ENCODE measurements at places on chromosomes 1 and 21.
A peak's percentile ranks its signal among the peaks of the same experiment; 100 is the strongest.

DNA sequence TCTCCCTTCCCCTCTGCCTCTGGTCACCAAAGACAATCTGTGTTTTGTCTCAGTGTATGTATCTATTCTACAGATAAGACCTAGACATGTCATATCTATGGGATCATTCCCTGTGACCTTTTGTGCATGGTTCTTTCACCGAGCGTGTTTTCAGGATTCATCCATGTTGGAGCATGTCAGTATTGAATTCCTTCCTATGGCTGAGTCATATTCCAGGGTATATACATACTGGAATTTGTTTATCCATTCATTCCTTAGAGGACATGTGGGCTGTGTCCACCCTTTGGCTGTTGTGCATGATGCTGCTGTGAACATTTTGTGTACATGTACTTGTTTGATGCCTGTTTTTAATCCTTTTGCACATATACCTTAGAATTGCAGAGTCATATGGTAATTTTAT is 69.9 kb downstream of the NFASC start:
- H3K36me3 ChIP-seq: no peaks in the 10 kb centered on the region
- no peak overlapping the region for H3K27ac ChIP-seq
- H3K27me3 ChIP-seq: no peaks in the 10 kb centered on the region
- no peak overlapping the region for H3K4me3 ChIP-seq

GRCh38 chr1:151047925-151048644 is 534 bp downstream of the C1orf56 start:
- no peaks in the 10 kb centered on the region for H3K27me3 ChIP-seq
- peak overlapping the region; percentile 67 for H3K4me3 ChIP-seq
- peak; percentile 72 for DNase-seq
- H3K27ac ChIP-seq: peak overlapping the region; percentile 95

- no peak overlapping the region for H3K4me3 ChIP-seq
- no peak overlapping the region for H3K27ac ChIP-seq
- H3K4me1 ChIP-seq: no peaks in the 10 kb centered on the region
- H3K36me3 ChIP-seq: peaks cover 3% of the 10 kb centered on the region
- no peaks in the 10 kb centered on the region for H3K27me3 ChIP-seq
- peak; percentile 25 for DNase-seq
Observed at GRCh38 chr1:173422456-173422976, 54.6 kb upstream of the PRDX6 start.

GRCh38 chr1:6200188-6200809 is 904 bp upstream of the RPL22 start:
- H3K36me3 ChIP-seq: peaks cover 22% of the 10 kb centered on the region
- DNase-seq: no peak
- peak overlapping the region; percentile 84 for H3K27ac ChIP-seq
- H3K4me3 ChIP-seq: peak overlapping the region; percentile 100
- peaks cover 17% of the 10 kb centered on the region for H3K4me1 ChIP-seq
- no peaks in the 10 kb centered on the region for H3K27me3 ChIP-seq

GRCh38 chr21:28856588-28857250 is 136.0 kb downstream of the LTN1 start:
- no peak for DNase-seq
- H3K27me3 ChIP-seq: no peaks in the 10 kb centered on the region
- H3K4me3 ChIP-seq: no peak overlapping the region
- H3K27ac ChIP-seq: no peak overlapping the region
- H3K4me1 ChIP-seq: peaks cover 4% of the 10 kb centered on the region
- H3K36me3 ChIP-seq: no peaks in the 10 kb centered on the region

DNA sequence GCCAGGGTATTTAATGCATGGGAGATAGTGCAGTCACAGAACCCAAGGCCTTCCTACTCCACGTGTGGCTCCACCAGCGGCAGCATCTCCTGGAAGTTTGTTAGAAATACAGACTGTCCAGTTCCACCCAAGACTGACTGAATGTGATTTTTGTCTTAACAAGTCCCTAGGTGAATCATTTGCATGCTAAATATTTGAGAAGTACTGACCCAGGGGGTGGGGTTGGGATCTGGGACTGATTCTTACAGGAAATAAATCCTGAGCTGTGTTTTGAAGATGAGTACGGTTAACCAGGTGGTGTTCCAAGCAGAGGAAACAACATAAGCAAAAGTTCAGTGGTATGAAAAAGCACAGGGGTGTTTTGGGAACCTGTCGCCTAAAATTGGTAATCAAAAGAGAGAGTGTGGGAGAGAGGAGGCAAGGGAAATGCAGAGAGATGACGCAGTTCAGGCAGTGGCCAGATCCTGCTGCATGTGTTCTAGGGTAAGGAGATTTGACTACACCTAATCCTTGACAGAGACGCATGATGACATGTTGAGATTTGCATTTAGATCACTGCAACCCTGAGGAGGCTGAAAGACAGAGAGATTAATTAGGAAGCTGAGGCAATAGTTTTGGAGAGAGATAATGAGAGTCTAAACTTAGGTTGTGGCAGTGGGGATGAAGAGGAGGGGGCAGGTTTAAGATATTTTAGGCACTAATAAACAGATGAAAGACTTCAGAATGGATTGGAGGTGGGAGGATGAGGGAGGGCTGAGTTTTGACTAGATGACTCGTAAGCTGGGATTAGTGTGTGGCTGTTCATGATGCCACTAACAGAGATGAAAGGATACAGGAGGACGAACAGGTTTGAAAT is 3.7 kb upstream of the ZNF326 start:
- H3K27ac ChIP-seq: no peak overlapping the region
- H3K27me3 ChIP-seq: no peaks in the 10 kb centered on the region
- H3K4me1 ChIP-seq: peaks cover 1% of the 10 kb centered on the region
- DNase-seq: no peak
- no peak overlapping the region for H3K4me3 ChIP-seq

GRCh38 chr1:52305417-52306226 is 60.4 kb downstream of the CC2D1B start:
- no peaks in the 10 kb centered on the region for H3K36me3 ChIP-seq
- no peak overlapping the region for H3K4me3 ChIP-seq
- H3K27ac ChIP-seq: no peak overlapping the region
- no peaks in the 10 kb centered on the region for H3K4me1 ChIP-seq
- H3K27me3 ChIP-seq: no peaks in the 10 kb centered on the region
- DNase-seq: peak; percentile 66

DNA sequence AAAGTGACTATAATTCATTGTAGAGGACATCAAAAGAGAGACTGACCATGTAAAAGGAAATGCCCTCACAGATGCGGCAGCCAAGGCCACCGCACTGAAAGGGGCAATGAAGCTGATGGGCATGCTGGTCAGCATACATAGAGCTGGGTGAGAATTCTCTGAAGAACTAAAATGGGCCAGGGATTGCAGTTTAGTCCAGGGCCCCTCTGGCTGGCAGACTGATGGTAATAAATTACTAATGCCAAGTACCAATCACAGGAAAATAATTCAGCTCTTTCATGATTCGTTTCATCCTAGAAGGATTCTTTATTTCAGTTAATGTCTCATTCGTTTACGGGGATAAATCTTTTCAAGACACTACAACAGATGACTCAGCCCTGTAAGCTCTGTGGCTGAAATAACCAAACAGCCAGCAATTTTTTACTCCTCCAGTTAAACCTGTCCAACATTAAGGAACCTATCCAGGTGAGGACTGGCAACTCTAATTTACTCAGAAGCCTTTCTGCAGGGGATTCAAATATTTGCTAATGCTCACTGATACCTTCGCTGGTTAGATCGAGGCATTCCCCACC is 56.9 kb upstream of the MAP1LC3C start:
- DNase-seq: no peak
- no peaks in the 10 kb centered on the region for H3K36me3 ChIP-seq
- H3K4me3 ChIP-seq: no peak overlapping the region
- no peak overlapping the region for H3K27ac ChIP-seq
- H3K4me1 ChIP-seq: no peaks in the 10 kb centered on the region
- H3K27me3 ChIP-seq: peaks cover 3% of the 10 kb centered on the region

DNA sequence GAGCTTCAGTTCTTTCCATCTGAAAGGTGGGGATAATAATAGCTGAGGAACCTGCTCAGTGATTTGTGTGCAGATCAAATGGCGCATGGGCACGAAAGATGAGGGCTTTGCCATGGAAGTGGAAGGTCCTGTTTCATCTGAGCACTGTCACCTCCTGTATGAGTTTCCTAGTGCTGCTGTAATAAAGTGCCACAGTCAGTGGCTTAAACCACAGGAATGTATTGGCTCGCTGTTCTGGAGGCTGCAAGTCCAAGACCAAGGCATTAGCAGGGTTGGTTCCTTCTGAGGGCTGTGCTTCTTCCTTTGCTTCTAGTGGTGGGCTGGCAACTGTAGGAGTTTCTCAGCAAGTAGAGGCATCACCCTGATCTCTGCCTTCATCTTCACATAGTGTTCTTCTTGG is 51.1 kb upstream of the RBM15 start:
- no peak overlapping the region for H3K4me3 ChIP-seq
- DNase-seq: no peak
- H3K4me1 ChIP-seq: no peaks in the 10 kb centered on the region
- H3K27me3 ChIP-seq: no peaks in the 10 kb centered on the region
- no peaks in the 10 kb centered on the region for H3K36me3 ChIP-seq

GRCh38 chr21:14096172-14096571 is 114.6 kb downstream of the LIPI start:
- H3K4me1 ChIP-seq: no peaks in the 10 kb centered on the region
- no peaks in the 10 kb centered on the region for H3K36me3 ChIP-seq
- no peak overlapping the region for H3K27ac ChIP-seq
- H3K27me3 ChIP-seq: no peaks in the 10 kb centered on the region
- no peak for DNase-seq

- no peaks in the 10 kb centered on the region for H3K36me3 ChIP-seq
- peak overlapping the region; percentile 38 for H3K4me3 ChIP-seq
- peaks cover 4% of the 10 kb centered on the region for H3K4me1 ChIP-seq
- H3K27ac ChIP-seq: no peak overlapping the region
Observed at GRCh38 chr1:903721-904271, 19.9 kb upstream of the SAMD11 start.

- H3K4me3 ChIP-seq: no peak overlapping the region
- H3K36me3 ChIP-seq: peaks cover 30% of the 10 kb centered on the region
- H3K27ac ChIP-seq: no peak overlapping the region
- no peaks in the 10 kb centered on the region for H3K27me3 ChIP-seq
- H3K4me1 ChIP-seq: peaks cover 7% of the 10 kb centered on the region
- peak; percentile 64 for DNase-seq
Observed at GRCh38 chr1:67700692-67701410, 15.8 kb downstream of the GADD45A start.

GRCh38 chr1:167671727-167672511 is 41.9 kb downstream of the RCSD1 start:
- no peak overlapping the region for H3K27ac ChIP-seq
- no peaks in the 10 kb centered on the region for H3K27me3 ChIP-seq
- DNase-seq: no peak
- H3K36me3 ChIP-seq: peaks cover 30% of the 10 kb centered on the region
- peaks cover 29% of the 10 kb centered on the region for H3K4me1 ChIP-seq

DNA sequence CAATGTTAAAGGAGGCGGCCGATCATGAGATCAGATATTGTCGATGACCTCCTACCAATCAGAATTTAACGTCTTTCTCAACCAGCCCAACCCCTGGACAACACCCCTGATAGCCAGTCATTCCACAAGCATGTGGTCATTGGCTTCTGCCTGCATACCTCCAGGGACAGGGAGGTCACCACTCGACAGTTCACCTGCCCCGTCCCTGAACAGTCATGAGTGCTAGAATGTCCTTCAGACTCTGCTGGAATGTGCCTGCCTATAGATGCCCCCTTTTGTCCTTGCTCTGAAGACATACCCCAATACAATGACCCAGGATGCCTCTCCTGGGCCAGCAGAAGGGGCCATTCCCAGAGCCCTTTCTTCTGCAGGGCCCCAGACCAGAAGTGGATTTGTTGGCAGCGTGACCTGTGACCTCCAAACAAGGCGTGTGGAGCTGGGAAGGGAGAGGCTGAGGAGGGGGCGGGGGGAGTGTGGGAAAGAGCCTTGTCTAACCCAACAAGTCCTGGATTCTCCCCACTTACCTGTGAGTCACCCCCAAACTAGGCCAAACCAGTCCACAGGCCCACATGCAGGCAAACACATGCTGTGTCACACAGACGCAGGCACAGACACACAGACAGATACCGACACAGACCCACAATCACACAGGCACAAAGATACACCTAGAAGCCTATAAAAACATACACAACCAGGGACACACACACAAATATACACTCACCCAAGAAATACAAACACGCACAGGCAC is 2.2 kb downstream of the CRYBG2 start:
- H3K4me3 ChIP-seq: no peak overlapping the region
- no peak for DNase-seq
- H3K36me3 ChIP-seq: no peaks in the 10 kb centered on the region
- peaks cover 6% of the 10 kb centered on the region for H3K27me3 ChIP-seq

GRCh38 chr1:192762265-192762664 is 46.6 kb upstream of the RGS2 start:
- no peaks in the 10 kb centered on the region for H3K4me1 ChIP-seq
- H3K36me3 ChIP-seq: no peaks in the 10 kb centered on the region
- no peak for DNase-seq

- no peaks in the 10 kb centered on the region for H3K4me1 ChIP-seq
- H3K27me3 ChIP-seq: peaks cover 18% of the 10 kb centered on the region
- no peak overlapping the region for H3K4me3 ChIP-seq
- H3K36me3 ChIP-seq: no peaks in the 10 kb centered on the region
- DNase-seq: no peak
- no peak overlapping the region for H3K27ac ChIP-seq
Observed at GRCh38 chr1:1594602-1595260, 5.2 kb downstream of the FNDC10 start.

DNA sequence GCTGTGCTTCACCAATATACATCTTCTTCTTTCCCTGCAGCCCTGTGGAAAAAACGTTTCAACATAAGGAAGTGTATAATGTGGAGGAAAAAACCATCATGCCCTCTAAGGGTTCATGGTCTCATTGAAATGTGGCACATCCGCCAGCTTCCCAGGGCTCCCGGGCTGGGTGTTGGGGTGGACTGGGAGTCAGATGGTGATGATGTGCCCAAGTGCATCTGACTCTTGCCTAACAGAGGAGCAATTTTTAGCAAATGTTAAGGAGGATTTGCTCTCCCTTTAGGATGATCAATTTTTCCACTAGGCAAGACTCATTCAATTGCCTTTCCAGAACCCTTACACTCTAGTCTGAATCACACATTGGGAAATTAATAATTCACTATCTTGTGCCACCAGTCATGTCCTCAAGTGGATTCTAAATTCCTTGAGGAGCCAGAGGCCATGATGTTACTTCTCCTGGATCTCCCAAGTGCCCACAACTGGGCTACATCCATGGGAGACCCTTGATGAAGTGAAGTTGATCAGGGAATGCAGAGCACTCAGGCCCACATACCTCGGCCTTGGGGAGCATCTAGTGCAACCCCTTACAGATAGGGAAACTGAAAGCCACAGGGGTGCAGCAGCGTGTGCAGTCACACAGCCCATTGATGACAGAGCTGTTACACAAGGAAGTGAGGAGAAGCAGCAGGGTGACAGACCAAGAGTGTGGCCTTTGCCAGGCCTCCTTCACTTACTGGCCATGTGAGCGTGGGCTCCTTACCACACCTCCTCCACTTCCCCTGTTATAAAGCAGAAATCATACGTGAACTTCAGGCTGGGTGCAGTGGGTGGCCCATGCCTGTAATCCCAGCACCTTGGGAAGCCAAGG is 100.0 kb upstream of the SLC44A3 start:
- H3K27me3 ChIP-seq: no peaks in the 10 kb centered on the region
- H3K36me3 ChIP-seq: no peaks in the 10 kb centered on the region
- H3K4me1 ChIP-seq: no peaks in the 10 kb centered on the region
- DNase-seq: no peak

Data from heart left ventricle (tissue), 16 donors.